Psoas muscle (tissue), 8 donors: ENCODE measurements at places on chromosomes 7 and 10.
A peak's percentile ranks its signal among the peaks of the same experiment; 100 is the strongest.

DNA sequence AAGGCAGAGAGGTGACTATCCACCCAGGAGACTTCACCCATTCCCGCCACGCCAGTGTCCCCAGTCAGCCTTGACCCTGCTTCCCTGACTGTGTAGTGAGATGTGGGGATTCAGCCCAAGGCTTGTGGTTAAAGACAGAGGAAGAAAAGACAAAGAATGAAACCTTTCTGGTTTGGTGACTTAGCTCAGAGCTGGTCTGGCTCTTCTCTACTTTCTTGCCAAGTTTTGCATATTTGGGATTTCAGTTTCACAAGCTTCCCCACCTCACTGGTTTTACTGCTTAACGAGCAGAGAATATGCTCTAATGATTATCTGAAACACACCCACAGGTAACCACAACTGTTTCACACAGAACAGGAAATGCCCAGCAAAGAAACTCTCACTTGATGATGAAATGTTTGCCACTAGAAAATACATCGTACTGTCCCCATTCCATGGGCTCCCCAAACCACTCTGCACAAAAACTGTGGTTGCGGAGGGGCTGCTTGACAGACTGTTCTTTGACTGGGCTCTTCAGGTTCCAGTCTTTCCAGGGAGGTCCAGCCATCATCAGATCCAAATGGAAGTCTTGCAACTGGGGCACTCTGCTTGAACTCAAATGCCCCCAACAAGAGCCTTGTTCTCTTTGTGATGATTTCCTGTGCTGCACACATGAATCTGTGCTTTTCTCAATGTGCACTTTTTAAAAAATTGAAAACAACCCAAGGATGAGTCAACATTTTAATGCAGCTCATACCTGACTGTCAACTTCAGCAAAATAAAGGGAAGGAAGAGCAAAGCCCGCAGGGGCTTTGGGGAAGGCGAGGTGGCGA, 95.5 kb downstream of the CTBP2 start:
- peak overlapping the region; percentile 80 for H3K27ac ChIP-seq
- H3K4me3 ChIP-seq, result no peak overlapping the region
- H3K36me3 ChIP-seq, result no peaks in the 10 kb centered on the region
- no peak for DNase-seq

DNA sequence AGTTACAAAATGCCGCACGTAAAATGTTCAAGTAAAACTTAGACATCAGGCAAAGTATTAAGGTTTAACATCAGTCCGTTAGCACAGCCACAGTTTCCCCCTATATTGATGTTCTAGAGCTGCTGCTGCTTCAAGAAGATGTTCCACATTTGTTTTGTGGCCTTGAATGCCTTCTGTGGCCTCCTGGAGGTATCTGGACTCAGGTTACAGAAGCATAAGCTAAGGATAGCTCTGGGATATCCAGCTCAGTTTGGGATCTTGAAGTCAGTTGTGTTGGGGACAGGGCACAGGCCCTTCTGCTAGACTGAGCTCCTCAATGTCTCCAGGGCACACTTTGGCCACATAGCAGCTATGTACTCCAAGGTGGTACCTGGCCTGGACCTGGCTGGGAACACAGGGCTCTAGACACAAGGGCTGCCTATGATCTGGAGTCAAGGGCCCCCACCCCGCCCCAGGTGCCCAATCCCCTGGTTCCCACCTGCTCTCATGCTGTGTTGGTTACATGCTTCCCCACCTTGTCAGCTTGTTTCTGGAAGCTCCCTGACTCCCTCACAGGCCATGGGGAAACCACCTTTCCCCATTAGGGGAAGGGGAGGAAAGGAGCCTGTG, 4.7 kb downstream of the PYROXD2 start:
- H3K4me3 ChIP-seq, result no peak overlapping the region
- peaks cover 19% of the 10 kb centered on the region for H3K4me1 ChIP-seq
- H3K27me3 ChIP-seq, result no peaks in the 10 kb centered on the region

DNA sequence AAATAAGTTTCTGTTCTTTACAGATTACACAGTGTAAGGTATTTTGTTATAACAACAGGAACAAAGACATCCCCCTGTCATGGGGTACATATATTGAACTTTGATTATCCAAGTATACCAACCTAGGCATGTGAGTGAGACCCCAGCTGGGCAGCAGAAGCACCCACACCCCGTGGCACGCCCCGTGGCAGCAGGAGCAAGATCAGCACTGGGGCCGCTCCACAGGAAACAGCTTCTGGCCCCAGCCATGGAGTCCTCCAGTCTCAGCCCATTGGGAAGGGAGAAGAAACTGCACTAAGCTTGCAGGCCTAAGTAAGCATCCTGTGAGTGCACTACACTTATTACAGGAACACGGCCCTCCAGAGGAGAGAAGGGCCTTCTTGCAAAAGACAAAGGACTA, 24.2 kb upstream of the TMEM72 start:
- no peaks in the 10 kb centered on the region for H3K36me3 ChIP-seq
- H3K27me3 ChIP-seq, result no peaks in the 10 kb centered on the region
- no peak overlapping the region for H3K27ac ChIP-seq

GRCh38 chr10:95543459-95543858, 17.7 kb downstream of the SORBS1 start:
- peaks cover 2% of the 10 kb centered on the region for H3K27me3 ChIP-seq
- H3K4me3 ChIP-seq, result no peak overlapping the region
- H3K4me1 ChIP-seq, result peaks cover 61% of the 10 kb centered on the region
- DNase-seq, result no peak
- no peaks in the 10 kb centered on the region for H3K36me3 ChIP-seq
